NCI-H748 treated with DMSO at 0.1 percent for 48 hours (cell line): ENCODE measurements at places on chromosomes 1 and 21.

GRCh38 chr1:7888248-7889081 is 35.6 kb upstream of the UTS2 start:
- no peak for DNase-seq

- no peak for DNase-seq
Measured at GRCh38 chr1:156503698-156504437, 3.3 kb upstream of the MEF2D start.

GRCh38 chr21:26790296-26790695 is 54.9 kb downstream of the ADAMTS1 start:
- DNase-seq: no peak

GRCh38 chr1:5235355-5235899 is 581.0 kb downstream of the AJAP1 start:
- DNase-seq: no peak

- no peak for DNase-seq
Measured at GRCh38 chr1:248183996-248184395, 9.4 kb downstream of the OR2M2 start.

GRCh38 chr1:172125812-172126430 is 284.6 kb downstream of the DNM3 start:
- DNase-seq: no peak

- peak; percentile 17 for DNase-seq
Measured at GRCh38 chr1:160251687-160252526, 10.4 kb downstream of the DCAF8 start.

DNA sequence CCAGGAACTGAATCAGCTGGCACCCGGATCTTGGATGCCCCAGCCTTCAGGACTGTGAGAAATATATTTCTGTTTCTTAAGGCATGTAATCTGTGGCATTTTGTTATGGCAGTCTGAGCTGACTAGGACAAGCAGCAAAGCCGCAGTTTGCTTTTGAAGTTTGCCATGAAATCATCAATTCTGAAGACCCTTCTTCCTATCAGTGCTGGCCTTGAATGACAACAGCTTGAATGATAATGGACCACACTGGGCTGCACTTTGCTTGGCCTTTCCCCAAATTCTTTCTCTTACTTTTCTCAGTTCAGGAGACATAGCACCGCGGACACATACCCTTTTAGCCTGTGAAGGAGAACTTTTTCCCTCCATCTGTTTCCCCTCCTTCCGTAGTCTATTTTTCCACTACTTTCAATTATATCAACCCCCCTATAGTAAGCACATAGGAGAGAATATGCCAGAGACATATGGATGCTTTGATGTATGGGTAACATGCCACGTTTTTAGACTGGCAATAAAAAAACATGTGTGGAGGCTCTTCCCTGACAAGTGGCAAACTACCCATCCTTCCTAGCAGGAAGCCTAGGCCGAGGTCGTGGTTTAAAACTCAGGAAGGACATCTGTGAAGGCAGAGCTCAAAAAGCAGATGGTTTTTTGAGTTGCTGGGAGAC is 42.9 kb downstream of the HLX start:
- DNase-seq: no peak

DNA sequence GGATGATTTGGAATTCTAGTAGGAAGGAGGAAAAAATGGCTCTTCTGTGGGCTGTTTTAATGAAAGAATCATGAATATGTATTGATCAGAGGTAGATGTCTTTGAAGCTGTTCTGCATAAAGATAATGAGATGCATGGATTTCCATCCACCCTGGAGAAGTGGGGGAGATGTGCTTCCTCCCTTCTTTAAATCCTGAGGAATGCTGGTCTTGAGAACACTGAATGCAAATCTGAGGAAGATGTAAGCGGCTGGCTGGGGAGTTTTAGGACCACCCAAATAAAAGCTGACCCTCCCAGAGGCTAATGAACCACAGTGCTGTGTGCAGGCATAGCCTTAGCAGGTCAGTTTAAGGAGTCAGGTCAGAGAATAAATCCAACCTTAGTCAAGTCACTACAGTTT is 37.3 kb downstream of the ZMYND12 start:
- no peak for DNase-seq

DNA sequence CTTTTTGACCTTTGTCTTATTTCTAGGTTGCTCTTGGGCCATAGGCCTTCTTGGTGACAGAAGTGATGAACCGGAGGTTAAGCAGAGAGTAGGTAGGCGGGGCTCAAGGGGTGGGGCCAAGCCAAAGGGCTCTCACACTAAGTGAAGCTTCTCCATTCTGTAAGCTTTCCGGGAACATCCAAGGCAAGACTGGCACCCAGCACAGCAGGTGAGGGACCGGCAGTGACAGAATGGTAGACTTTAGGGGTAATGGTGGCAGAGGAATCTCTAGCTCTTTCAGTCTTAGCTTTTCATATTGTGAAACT is at the start of gene TNFAIP8L2:
TNFAIP8L2 (plus strand) TSS at position 135 of the 305 bp plus-strand sequence. CDS start 2,049 bp downstream, outside the sequence.
- no peak for DNase-seq

- DNase-seq: no peak
Measured at GRCh38 chr1:38235705-38236104, 189.1 kb upstream of the POU3F1 start.

GRCh38 chr1:90605070-90605469 is 112.0 kb downstream of the BARHL2 start:
- no peak for DNase-seq

DNA sequence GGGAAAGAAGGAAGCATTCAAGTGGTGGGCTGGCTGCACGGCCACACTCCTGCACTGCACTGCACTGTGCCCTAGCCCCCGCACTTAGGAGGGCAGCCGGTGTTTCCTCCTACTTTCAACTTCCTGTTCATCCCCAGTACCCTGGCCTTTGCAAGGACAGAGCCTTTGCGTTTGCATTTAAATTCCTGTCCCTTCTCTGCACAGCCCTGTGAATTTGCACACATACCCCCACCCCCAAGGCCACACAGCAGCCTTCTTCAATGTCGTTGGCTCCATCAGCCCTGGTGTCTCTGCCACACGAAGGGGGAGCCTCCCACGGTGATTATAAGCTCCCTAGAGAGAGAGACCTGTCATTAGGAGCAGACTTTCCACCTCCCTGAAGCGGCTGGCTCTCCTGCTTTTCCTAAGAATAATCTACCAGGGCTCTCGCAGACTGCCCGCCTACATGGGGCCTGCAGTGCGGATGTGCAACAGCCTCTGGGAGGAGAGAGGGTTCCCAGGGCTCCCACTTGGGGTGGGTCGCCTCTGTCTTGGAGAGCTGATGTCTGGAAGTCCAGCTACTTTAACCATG is 13.2 kb upstream of the SLC45A3 start:
- DNase-seq: no peak

DNA sequence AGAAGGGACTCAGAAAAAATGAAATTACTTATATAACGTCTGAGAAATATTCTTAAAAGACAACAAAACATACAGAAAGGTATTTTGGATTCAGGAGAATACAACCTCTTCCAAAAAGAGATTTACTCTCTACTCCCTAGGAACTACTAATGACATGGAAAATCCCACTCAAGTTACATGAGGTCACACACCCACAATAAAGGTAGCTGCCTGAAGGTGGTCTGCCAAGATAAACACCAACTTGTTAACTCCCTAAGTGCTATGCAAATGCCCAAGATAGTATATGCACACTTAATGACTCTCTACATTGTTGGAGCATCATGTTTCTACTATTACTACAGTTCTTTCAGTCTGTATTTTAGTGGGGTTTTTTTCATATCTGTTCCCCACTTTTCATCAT is 26.5 kb downstream of the RERE start:
- no peak for DNase-seq

- peak; percentile 37 for DNase-seq
Measured at GRCh38 chr1:71196685-71197084, 115.8 kb upstream of the ZRANB2 start.

DNA sequence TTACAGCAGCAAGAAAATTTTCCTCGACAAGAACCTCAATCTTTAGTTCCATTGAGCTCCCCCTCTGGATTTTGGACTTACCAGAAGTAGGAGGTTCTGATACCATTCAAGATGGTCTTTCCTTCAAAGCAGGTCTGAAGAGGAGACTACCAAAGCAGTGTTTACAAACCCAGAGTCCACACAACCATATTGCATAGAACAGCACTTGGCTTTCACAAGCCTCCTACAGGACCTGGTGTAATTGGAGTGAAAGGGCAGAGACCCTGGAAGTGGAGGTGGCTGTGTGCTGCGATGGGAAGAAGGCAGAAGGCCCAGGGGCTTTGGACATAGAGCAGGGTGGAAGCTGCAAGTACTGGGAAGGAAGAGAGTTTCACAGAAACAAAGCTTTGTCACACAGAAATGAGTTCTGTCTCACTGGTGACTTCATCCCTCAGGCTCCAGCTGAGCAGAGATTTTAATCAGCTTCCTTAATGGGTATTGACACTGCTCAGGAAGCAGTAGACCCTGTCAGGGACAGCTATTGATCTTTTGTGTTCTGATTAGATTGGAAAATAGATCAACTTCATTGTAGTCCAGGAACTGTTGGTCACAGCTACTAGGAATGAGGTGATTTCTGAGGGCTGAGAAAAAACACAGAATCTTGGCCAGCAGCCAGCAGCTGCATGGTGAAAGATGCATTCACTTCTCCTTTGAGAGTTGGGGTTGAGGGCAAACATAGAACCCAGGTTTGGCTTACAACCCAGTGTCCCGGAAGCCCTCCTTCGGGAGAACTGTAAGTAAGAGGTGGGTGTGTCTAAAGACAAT is 124.0 kb downstream of the SYT2 start:
- DNase-seq: no peak
